ENCODE measurements at places on chromosomes 12 and 14.

- peak; percentile 63 for DNase-seq
These were observed 2.0 kb upstream of the ART4 start for GRCh38 chr12:14845350-14845750.

DNA sequence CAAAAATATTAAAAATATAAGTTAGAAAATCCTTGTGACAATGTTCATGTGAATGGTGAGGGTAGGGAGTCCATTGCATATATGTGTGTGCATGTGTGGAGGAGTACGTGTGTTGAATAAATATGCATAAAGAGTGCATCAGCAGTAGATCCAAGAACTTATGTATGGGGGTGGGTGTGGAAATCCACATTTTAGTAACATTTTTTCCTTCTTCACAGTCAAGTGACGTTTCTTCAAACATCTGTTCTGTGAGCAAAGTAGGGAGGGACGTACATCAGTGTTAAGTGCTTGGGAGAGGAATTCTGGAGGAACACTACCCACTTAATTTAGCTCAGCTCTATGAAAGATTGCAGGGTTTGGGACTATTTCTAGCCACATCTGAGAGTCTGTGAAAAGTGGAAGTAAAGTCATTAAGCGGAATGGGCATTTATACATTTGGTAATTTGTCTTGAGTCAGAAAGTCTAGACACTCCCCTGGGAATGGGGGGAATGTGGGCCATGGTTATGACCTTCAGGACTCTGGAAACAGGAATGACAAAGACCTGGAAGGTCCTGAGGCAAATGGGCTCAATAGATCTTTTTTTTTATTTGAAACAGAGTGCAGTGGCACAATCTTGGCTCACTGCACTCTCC lies 156.4 kb upstream of the PLXNC1 start:
- no peak for DNase-seq

DNA sequence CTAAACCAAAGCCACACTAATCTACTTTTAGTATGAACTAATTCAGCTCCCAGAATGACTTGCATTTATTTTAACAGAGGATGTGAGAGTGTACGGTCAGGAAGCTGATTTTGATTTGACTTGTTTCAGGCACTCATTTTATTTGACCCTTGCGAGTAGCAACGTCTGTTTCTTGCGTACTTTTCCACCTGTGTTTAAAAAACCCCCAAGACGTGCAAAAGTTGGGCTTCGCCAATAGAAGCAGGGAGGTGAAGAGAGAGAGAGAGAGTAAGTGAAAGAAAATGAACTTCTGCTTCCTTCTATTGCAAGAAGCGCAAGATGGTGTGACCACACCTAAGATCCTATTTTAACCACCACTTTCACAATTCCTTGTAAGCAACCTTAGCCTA lies 6.7 kb upstream of the SLC15A4 start:
- DNase-seq: no peak

- DNase-seq: no peak
These were observed 63.7 kb downstream of the SLC25A47 start for GRCh38 chr14:100386846-100387245.

DNA sequence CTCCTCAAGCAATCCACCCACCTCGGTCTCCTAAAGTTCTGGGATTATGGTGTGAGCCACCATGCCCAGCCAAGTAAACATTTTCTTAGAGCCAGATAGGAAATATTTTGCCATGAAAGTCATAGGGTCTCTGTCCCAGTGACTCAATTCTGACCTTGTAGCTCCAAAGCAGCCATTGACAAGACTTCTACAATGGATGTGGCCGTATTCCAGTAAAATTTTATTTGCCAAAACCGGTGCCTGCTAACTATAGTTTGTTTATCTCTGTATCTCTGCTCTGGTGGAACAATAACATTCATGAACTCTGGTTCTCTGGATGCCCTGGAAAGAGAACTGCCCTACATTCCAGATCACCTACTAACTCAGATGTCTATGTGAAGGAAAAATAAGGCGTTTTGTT lies 54.6 kb upstream of the USP44 start:
- no peak for DNase-seq

DNA sequence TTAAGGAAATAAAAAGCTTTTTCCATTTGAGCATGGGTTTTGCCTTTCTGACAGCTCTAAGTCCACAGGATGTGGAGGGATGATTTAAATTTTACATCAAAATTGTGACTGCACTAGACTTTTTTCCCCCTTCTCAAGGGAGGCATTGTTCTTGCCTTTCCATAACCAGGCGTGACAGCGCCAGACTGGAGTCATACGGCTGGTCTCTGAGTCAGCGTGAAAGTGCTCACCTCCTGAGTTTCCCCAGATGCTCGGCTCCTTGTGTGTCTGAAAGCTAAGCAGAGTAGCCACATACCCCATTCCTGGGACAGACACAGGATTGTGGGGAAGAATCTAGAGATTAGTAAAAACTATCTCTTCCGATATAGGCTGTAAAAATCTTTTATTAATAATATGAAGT lies 43.1 kb downstream of the SOX5 start:
- peak; percentile 25 for DNase-seq

DNA sequence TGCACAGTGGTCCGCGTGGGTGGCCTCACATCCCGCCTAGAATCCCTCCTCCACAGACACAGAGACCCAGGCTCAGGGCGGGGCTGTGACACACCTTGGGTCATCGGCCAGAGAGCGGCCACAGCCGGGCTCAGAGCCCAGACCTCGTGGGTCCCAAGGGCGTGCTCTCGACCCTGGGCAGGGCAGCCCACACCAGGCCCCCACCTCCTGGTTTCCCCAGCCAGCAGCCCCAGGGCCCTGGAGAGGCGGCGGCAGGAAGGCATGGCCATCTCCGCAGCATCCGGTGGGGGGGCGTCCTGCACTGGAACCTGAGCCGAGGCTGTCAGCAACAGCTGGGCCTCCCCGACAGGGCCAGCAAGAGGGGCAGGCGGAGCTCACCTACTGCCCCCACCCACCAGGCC lies 15.2 kb downstream of the JAG2 start:
- DNase-seq: peak; percentile 65

DNA sequence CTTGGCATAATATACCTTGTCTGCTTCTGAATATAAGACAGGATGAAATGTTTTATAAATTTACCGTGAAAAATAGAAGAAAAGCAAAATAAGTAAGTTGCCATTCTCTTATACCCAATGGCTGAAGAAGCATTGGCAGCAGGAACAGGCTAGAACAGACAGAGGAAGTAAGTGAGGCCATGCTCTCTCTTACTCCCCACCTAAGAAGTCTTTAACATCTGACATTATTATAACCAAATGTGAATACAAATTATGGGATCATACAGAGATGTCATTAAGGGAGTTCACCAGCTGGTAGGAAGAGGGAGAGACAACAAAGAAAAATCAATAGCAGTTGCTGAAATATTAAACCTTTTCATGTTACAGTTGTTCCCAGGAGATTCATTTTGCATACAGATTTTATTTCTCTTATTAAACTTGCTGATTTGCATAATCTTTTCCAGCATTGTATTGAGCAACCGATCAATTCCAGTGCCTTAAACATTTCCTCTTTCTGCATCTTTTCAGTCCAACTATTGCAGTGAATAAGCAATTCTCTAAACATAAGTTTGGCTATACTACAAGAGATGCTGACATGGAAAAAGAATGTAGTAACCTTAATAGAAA lies 270.6 kb downstream of the SLC6A15 start:
- no peak for DNase-seq

GRCh38 chr12:132433641-132434395 lies 56.1 kb upstream of the FBRSL1 start:
- no peak for DNase-seq

DNA sequence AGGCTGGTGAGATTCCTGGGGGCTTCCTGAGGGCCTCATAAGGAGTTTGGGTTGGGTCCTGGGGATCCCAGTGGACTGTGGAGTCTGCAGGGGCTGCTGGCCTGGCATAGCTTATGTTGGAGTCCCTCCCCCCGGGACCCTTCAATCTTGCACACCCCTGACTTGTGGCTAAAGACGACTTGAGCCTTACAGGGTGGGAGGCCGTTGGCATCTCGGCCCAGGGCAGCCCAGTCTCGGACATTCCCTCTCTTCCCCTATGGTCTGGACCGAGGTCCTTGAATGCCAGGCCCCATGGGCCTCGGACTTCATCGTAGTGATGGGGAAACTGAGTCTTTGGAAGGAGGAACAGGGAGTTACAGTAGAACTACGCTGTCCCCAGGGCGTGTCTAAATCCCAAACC lies 12.5 kb downstream of the RTL1 start:
- DNase-seq: no peak

GRCh38 chr12:131844656-131845055 lies 16.5 kb downstream of the MMP17 start:
- no peak for DNase-seq

DNA sequence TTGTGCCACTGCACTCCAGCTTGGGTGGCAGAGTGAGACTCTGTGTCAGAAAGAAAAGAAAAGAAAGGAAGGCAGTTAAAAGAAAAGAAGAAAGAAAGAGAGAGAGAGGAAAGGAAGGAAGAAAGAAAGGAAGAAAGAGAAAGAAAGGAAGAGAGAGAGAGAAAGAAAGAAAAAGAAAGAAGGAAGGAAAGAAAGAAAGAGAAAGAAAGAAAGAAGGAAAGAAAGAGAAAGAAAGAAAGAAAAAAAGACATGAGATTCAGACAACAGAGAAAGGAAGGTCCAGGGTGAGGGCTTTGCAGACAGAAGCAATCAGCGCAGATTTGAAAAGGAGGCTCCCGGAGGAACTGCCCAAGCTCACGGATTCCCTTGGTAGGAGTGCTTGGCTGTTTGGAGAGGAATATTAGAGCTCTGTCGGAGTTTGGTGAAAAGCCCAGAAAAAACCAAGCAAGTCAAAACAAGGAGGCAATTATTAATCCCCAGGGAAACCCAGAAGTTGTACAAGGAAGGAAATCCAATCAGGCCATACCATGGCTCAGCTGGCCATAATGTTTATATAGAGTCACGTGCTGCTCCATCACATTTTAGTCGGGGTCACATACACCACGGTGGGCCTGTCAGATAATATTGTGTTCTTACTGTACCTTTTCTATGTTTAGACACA lies 11.6 kb upstream of the CCDC85C start:
- DNase-seq: peak; percentile 37

GRCh38 chr12:98274430-98275130 lies 240.8 kb upstream of the TMPO start:
- no peak for DNase-seq

DNA sequence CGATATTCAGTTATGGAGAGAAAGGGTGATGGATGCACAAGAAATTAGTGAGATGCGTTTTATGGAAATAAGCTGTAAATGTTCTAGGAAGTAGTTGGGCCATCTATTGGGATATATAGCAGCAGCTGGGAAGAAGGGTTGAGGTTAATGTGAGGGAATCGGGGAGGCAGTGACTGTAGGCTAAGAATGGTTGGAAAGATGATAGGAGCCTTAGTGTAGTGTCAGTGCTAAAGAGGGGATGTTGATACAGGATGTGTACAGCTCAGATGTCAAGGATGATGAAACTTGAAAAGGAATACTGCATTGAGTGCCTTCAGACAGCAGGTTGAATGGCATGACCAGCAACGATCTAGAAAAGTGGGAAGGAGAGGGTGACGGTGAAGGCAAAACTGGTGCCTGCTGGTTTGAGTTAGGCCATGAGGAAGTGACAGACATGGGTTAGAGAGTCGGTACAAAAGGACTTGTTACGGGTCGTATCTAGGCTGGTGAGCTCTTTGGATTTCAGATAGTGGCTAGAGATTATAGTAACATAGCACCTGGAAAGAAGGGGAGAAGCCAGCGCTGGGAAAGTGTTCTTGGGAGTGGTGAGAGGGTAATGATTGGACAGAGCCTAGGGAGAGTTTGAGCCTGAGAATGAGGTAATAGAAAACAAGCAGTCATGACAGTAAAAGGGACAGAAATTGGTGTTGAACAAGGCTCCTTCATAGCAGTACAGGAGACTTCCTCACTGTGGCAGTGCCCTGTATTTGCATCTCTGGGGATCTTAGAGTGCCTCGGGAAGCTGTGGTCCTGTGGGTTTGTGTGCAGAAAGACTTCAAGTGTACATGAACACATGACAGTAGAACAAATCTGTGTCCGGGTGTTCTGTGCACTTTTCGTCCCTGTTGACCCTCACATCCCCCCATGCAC lies 9.6 kb downstream of the MARS1 start:
- DNase-seq: no peak

DNA sequence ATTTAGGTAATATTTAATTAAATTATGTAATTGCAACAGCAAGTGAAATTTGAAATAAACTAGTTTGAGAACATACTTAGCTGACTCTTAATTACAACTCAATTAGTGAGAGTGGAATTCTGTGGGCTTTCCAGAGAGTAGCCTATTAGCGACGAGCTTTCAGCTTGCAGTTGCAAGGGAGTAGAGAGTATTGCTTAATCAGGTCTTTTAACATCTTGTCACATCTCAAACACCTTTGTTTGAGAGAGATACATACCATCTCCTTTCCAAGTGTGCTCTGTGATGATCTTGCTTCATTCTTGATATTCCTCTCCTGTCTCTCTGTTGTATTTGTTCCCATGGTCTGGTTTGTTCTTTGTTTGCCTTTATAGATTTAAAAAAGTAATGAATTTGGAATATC lies 7.7 kb downstream of the PPP4R4 start:
- DNase-seq: no peak

DNA sequence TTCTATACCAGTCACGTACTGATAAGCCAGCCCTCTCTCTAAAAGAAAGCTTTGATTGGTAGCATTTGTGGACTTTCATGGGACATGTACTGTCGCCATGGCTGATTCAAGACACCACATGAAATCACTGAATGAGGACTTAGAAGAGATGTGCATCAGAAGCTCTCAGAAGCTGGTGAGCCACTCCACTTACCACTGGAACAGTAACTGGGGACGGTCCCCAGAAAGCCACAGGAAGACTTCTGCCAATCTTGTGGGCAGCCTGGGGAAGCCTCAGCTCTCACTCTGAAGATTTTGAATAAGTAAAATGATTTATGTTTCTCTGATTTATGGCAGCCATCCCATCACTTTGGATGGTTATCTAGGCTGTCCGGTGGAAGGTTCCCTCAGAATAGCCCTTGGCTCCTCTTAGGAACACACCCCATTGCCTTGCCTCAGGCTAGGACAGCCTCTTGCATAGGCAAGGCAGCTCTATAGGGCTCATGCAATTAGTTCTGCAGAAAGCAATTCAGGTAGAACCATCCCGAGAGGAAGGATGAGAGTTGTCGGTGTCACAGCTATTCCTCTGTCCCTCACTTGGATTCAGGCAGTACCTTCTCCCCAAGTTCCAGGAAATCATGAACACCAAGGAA lies 9.8 kb downstream of the DHRS1 start:
- DNase-seq: no peak

DNA sequence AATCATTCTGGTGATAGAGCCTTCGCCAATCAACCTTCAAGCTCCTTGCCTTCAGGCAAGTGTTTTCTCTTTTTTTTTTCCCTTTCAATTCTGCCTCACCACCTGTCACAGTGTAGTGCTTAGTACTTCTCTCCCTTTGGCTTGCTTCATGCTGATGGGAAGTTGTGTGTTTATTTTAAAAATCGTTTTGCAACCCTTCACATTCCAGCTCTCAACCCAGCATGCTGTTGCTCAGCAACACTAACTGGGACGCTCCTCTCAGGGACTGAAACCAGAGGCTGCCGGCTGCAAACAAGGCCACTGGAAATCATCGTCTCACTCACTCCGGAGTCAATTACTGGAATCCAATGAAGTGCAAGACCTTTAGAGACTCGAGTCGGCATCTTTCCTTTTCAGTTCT lies 342.7 kb downstream of the PRKD1 start:
- DNase-seq: peak; percentile 65

Measured in right hindlimb (tissue), 1 donor.